Stromal cell of bone marrow (primary cell): ENCODE measurements at places on chromosomes 1 and 21.

GRCh38 chr1:204302769-204303168 is 57.0 kb downstream of the PLEKHA6 start:
- no peak for DNase-seq

GRCh38 chr21:21183092-21183491 is 184.9 kb downstream of the NCAM2 start:
- DNase-seq = no peak

- DNase-seq = peak; percentile 19
Measured at GRCh38 chr1:75954586-75954985, 22.4 kb upstream of the ASB17 start.

GRCh38 chr1:15184436-15185241 is 31.1 kb downstream of the TMEM51 start:
- no peak for DNase-seq

GRCh38 chr1:221089273-221089672 is 210.0 kb downstream of the HLX start:
- DNase-seq = no peak

GRCh38 chr1:220271706-220272046 is 577 bp downstream of the RAB3GAP2 start:
- DNase-seq = no peak

DNA sequence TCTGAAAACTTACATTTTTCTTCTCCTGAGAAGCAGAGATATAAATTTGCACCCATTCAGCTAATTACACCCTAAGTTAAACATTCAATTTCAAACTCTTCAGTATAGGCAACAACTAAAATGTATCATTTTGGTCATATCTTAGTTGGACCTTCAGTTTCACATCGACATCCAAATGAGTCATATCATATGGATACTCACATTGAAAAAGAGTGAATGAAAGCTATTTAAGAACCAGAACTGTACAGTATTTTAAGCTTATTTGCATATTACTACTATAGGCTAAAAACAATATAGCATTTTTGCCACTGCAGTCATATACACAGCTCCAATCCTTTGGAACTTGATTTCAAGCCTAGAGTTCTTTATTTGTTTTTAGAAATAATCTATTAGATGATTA is 33.6 kb downstream of the USP25 start:
- no peak for DNase-seq

DNA sequence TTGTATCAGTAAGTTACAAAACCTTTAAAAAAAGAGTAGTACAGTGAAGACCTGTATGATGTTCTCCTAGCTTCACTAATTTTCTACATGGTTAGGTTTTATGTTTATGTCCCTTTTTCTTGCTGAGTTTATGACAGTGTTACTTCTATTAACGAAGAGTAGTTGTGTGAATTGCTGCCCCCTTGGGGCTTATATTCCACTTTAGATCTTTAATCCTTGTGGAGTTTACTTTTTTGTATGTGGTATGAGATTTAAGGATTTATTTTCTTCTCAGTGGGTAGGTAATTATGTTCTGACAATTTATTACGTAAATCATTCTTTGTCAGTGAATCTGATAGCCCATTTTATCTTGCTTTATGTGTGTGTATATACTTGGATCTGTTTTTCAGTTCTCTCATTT is 14.8 kb downstream of the KCTD3 start:
- DNase-seq = no peak

DNA sequence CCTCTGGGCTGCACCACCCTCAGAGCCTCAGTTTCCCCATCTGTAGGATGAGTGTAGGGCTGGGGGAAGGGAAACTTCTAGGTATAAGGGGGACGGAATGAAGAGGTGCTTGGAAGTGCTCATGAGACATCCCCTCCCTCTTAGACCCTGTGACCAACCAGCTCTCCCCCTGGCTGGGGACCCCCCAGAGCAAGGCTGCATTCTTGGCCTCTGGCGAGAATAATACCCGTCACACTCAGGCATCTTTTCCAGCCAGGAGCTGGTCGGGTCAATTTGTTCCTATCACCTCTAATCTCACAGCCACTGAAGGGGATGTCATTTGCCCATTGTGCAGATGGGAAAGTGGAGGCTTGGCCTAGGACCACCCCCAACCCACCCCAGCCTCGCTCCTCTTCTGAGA is 443.0 kb downstream of the PTPRU start:
- DNase-seq = no peak

GRCh38 chr1:27561124-27561899 is 42.6 kb downstream of the AHDC1 start:
- DNase-seq = no peak

DNA sequence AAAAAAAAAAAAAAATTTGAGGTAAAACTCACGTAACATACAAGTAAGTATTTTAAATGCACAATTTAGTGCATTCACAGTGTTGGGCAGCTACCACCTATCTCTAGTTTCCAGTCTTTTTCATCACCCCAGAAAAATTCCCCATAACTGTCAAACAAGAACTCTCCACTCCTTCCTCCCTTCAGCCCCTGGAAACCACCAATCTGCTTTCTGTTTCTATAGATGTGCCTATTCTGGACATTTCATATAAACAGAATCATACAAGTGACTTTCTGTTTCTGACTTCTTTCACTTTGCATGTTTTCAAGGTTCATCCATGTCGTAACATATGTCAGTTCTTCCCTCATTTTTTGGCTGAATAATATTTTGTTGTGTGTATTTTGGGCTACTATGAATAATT is 24.9 kb upstream of the ETS2 start:
- DNase-seq = no peak

DNA sequence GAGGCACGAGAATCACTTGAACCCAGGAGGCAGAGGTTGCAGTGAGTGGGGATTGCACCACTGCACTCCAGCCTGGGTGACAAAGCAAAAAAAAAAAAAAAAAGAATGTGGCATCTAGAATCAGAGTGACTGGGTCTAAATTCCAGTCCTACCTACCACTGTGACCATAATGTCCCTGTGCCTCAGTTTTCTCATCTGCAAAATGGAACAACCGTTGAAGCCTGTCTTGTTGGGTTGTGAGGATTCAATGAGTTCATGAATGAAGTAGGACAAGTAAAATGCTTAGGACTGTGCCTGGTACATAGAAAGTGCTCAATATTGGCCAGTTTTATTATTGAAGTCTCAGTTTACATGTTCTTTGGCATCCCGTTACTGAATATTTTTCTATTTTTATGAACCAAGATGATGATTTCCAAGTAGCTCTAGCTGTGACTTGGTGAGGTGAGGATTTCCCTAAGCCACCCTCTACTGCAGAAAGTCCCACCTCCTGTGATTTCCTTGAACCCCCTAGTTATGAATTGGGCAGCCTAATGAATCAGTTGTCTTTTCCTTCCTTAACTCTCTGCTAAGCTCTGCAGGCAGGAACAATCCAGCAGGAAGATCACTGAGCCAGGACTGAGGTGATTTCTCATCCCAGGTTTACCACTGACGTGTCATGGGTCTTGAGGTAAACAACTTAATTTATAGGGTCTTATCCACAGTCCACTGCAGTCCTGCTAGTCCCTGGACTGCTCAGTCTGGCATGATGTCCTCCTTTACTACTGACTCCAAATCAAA is 18.9 kb upstream of the MEAF6 start:
- DNase-seq = no peak

- DNase-seq = no peak
Measured at GRCh38 chr1:179298952-179299351, 5.4 kb downstream of the SOAT1 start.

DNA sequence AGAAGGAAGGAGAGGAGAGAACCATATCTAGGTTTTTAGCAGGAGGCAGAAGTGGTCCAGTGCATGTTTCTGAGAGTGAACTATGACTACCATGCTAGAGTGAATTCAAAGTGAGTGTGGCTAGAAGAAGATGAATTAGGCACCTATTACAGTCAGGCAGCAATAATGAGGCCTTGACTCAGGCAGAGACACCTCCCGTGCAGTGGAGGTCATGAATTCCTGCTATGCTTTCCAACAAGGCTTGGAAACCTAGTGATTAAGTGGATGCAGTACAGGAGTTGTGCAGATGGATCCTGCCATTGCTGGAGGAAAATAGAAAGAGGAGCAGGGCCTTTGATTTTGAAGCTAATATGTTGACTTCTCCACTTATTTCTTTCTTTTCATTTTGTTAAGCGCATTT is 581.5 kb downstream of the RWDD3 start:
- DNase-seq = no peak

DNA sequence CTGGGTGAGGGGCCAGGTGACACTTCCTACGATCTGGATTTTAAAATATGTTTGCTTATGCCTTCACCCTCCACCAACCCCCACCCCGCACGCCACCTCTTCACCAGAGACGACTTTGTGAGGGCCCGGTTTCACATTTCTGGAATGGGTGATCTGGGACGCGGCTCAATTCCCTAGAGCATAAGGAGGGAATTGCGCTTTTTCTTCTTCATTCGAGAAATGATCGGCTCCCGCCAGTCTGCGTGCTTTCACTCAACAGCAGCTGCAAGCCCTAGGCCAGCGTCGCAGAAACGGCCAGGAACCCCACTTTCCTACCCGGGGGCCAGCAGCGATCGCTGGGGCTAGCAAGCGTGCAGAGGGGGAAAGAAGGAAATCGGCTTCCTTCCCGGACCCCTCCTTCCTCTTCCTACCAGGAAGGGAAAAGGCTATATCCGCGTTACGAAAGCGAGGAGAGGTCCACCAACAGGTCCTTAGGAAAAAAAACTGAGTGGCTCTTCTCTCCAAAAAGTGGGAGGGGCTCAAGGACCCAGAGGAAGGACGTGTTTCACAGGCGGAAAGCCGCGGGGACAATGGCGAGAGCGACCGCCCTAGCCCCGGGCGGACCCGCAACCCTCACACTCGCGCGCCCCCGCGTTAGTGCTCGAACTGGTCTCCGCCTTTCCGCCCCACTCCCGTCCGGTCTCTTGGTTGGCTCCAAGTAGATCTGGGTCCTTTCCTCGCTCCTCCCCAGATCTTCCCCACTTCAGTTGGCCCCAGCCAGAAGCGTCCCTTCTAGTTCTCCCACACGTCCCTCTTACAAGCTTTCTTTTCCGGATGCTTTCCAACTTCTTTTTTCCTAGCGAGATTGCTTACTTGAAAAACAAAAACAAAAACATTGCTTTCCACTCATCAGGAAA is 1.1 kb upstream of the ADAMTS1 start:
- no peak for DNase-seq

- no peak for DNase-seq
Measured at GRCh38 chr1:54174106-54174505, 21.3 kb upstream of the CDCP2 start.

- no peak for DNase-seq
Measured at GRCh38 chr1:10779201-10779600, 17.2 kb downstream of the CASZ1 start.

DNA sequence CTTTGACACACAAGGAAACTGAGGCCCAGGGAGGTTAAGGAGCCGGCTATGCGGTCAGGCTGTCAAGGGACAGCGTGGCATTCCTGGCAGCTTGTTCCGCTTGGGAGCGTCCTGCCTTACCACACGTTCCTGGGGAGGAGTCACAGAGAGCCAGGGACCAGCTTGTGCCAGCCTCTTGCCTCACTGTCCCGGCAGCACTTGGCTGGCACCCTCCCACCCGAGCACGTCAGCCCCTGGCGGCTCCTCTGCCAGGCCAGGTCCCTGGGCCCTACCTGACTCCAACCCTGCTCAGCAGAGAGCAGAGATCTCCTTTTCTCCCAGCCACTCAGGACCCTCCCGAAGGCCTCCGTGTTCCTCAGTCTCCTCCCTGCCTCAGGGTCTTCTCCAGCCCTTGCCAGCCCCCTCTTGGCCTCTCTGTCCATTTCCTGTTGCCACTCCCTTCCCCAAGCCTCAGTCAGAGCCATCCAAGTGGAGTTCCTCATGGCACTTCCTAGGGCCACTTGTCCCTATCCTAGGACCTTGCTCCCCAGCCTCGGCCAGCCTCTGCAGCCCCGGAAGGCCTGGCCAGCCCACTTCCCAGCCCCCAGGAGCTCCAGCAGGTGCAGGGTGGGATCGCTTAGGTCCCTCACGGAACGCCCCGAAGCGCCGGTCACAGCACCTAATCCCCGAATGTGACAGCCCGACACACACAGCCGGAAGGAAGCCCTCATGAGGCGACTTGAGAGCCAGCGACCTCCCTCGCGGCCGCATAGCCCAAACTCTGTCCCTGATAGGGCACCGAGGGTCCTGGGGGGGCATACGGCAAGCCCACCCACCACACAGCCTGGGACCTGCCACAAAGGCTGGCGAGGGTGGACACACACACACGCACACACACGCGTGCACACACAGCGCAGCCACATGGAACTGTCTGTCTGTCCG is 130.3 kb downstream of the CASZ1 start:
- DNase-seq = no peak
